CD4-positive, alpha-beta T cell treated with Interleukin-15 for 4 hours (primary cell): ENCODE measurements at places on chromosomes 5 and 9.

DNA sequence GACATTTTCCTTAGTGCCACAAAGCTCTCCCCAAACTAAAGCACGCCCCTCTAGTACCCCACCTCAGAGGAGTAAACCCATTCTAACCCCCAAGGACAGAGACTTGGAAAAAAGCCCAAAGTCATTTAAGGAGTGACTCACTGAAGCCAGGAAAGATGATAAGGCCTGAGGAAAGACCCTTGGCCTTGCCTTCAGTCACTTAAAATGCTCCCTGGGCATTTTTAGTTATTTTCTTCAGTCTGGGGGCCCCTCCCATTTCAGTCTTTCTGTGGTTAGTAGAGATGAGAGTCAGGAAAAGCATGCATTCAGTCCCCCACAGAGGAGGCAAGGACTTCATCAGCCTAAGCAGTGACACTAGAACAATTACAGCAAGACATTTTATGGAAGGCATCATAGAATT, 13.7 kb upstream of the TLX3 start:
- DNase-seq = no peak

GRCh38 chr5:139951296-139951924, 91.7 kb downstream of the NRG2 start:
- no peak for DNase-seq

- no peak for DNase-seq
Measured at GRCh38 chr9:134992755-134993124, 75.0 kb upstream of the FCN1 start.

- DNase-seq = no peak
Measured at GRCh38 chr9:135526089-135526729, 5.0 kb downstream of the LCN1 start.

DNA sequence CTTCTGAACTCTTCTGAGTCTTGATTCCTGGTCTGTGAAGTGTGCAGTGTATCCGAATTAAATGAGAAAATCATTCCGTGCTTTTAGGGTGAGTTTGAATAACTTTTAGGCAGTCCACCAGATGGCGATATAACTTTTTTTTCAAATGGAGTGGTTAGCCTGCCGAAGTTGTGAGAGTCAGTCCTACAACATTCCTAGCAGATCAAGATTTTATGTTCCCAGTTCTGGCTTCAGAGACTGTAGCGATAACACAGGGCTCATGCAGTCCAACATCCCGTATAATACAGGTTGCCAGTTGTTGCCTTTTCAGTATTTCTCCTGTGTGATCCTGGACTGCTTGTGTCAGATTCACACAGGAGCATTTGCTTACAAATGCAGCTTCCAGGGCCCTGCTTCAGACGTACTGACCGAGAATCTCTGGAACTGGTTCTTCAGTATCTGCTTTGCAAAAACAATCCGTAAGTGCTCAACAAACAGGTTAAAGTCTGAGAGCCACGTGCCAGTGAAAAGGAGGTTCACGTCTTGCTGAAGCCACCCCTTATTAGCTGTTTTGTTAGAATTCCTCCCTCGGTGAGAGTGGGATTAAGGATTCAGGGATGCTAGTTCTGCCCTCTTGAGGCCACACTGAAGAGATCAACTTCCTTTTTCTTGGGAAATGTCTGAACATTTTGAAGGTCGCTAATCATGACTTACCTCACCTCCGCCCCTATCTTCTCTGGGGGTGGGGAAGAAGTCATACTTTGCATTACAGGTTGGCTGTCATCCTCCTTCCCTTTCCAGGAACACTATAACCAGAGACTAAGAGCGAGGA, 22.8 kb downstream of the SMIM3 start:
- DNase-seq = peak; percentile 59

DNA sequence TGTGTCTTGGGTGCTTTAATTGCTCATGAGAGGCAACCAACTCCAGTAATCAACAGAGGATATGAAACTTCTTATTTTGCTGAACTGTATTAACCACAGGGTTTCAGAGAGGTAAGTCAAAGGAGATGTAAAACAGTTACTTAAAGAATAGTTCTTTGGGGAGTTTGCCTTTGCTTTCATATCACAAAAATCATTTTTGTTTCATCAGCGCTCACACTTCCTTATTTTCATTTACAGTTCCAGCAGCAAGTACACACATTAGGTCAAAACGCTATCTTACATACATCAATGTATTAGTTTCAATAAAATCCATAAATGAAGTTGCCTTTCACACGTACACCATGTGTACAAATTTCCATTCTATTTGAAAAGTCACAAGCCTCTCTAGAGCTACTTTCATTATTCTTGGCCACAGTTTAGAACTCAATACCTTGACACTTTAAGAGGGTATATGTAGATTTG, 50.1 kb downstream of the ST8SIA4 start:
- peak; percentile 24 for DNase-seq

DNA sequence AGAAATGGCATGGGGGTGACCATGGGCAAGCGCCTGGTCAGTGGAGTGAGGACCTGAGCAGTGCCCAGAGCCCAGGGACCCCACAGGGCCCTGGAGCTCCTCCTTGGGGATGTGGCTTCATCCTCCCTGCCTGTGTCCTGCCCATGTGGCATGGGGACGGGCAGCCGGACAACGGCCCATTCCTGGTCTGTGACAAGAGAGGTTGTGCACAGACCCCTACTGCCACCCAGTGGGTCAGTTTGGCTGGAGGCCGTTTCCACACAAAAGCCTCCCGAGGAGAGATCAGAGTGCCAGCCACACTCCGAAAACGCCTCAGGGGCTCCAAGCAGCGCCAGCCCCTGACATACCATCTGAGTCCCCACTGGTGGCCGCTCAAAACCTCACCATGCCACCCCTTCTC, 19.8 kb downstream of the SLC6A18 start:
- no peak for DNase-seq

DNA sequence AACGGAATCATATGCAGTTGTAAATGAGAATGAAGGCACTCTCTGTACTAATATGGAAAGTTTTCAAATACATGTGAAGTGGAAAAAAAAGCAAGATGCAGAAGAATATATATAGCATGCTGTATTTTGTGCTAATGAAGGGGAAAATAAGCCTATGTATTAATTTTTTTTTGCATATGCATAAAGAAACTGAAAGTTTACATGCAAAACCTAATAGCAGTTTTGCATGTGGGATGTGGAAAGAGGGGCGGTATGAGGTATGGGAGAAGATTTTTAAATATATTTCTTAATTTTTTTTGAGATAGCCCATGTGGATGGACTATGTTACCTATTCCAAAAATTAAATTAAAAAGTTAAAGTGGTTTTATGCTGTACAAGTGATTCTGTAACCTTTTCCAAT, 83.7 kb upstream of the IL12B start:
- no peak for DNase-seq
